CD4-positive, alpha-beta T cell treated with Interleukin-6 at 100 ng/mL for 8 hours (primary cell): ENCODE measurements at places on chromosomes 7 and 10.

DNA sequence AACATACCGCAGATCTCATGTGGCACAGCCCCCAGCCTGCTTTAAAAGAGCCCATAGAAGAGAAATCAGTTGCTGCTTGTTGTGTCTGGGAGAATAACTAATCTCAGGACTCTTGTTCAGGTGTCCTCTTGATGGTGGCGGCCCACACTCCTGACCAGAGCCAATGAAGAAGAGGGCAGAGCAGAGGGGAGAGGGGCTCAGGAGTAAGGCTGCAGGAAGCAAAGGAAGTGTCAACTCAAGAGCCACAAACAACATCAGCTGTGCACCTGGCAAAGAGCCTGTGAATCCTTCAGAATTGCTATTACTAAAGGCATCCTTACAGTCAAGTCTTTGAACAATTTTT, 59.8 kb upstream of the PTN start:
- no peak for DNase-seq

GRCh38 chr10:131621784-131622624, 278.8 kb upstream of the PPP2R2D start:
- no peak for DNase-seq

DNA sequence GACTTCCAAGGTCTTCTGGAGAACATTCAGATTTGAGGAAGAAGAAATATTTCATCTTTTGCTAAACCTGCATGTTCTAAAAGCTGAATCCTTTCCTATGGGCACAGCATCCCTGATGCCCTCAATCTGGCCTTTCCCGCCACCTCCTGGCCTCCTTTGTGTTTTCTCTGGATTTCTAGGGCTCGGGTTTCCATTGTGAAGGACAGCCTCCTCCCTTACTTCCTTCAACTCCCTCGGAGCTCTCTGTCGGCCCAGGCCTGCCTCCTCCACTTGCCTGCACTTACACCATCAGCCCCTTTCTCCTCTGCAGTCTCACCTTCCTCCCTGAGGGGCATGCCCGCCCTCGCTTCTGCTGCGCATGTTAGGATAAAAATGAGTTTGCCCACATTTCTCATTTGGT, 75.4 kb downstream of the WIPF3 start:
- no peak for DNase-seq

- no peak for DNase-seq
These were observed 42.0 kb downstream of the VWA2 start for GRCh38 chr10:114281006-114281405.

DNA sequence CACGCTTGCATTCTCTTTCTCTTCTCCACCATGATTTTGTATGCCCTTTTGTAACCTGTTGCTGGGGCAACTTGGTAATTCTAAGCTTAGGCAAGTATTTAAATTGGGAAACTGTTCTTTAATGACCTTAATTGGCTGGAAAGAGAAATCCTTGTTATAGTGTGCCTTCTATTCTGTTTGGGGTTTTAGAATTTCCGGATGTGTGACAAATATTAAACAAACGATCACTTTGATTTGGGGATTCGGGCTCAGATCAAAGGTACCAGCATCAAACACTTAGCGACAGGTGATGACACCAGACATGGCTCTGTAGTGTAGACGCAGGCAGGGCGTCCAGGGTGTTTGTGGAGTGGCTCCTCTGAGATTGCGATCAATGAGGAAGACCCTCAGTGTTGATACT, 55.0 kb downstream of the RAB11FIP2 start:
- DNase-seq, result no peak

DNA sequence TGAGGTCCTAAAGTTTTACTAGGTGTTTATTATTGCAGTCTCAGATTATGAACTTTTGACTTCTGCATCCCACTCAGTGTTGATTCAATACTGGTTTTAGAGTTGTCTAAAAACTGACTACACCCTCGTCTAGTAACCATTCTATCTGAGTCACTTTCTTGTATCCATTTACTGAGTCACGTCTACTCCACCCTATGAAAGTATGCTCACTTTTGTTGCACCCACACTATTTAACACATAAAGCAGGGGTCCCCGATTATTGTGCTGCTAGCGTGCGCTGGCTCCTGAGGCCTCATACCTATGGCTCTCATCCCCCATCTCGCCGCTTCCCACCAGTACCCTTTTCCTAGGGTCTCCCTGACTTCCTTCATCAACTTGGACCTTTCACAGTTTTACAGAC, 2.0 kb downstream of the SAMD9 start:
- DNase-seq, result no peak

DNA sequence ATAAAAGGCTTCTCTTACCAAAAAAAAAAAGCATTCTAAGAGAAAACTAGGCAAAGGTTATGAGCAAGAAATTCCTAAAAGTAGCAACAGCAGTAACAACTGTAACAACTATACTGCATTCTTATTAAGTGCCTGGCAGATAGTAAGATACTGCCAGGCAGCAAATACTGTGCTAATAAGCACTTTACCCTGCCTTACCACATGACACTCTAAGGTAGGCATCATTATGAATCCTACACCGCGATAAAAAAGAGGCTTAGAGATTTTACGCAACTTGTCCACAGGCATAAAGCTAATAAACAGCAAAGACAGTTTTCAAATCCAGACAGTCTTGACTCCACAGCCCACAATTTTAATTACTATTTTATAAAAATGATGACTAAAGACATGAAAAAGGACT, 83.2 kb downstream of the USP6NL start:
- DNase-seq, result no peak

DNA sequence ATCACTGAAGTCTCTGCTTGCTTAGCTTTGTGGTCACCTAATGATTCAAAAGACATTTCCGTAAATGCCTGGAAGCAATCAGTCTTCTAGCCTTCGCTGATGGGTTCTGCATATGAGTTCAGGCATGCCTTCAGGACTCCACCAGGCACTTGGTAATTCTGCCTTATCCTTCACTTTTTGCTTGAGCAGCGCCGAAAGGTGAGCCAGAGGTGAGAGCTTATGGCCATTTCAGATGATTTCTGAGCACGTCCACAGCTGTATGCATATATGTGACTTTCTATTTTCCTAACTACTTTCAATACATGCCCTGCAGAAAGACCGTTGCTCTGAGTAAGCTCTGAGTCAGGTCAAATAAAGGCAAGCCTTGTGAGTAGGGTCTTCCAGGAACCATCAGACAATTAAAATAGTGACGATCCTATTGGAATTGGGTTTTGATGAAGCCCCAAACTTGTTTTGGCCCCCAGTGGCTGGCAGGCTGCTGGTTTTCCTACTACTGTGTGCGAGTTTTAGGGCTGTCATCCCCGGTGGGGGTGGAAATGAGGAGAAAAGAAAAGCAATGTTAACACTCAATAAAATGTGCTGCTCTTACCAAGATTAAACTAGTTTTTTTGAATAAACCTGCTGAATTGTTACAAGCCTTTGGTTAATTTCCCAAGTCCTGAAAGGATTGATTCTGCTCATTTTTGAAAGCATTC, 154.4 kb upstream of the AKR1E2 start:
- no peak for DNase-seq

GRCh38 chr7:28626624-28627262, 214.4 kb downstream of the CREB5 start:
- no peak for DNase-seq

DNA sequence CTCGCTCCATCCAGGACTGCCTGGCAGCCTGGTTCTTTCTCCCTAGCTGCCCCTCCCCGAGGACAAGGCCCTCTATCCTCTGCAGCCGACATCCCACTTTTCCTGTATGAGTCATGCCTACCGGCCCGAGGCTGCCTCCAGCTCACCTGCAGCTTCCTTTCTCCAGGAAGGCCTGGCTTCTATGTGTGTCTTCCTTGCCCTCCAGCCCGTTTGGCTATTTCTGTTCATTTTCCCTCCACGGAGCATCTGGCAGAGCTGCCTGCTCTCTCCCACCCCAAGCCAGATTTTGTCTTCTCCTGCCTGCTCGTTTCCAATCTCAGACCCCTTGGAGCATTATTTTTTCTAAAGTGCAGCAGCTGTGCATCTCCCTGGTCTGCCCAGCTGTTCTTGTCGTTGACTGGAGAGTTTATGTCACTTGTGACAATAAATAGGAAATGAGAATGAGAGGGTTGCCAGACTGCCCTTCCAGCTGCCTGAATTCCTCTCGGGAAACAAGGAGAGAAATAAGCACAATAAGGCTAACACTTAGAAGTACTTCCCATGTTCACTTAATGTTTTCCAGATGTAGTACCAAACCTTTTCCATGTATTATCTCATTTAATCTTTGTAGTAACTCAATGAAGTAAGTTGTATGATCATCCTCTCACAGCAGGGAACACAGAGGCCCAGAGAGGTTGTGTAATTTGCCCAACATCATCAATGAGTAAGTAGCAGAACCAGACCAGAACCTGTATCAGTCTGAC, 19.7 kb downstream of the UBTD1 start:
- no peak for DNase-seq

- no peak for DNase-seq
These were observed 83.3 kb downstream of the VWDE start for GRCh38 chr7:12320241-12320986.

DNA sequence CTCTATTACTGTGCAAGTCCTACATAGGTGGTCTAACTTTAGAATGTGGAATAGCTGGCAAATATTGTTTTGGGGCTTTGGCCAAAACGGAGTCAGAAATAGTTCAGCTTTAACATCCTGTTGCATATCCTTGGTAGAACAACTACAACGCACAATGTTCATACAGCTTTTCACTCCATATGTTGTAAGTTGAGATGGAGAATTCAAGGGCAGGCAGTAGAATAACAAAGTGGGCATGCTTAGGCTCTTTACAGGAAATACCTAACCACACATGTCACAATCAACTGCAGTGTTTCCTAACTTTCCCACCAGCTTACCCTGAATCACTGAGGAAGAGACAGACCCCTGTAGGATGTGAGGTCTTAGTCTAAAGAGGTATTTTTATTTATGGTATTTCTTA, 122.3 kb downstream of the PPP1R3A start:
- no peak for DNase-seq

DNA sequence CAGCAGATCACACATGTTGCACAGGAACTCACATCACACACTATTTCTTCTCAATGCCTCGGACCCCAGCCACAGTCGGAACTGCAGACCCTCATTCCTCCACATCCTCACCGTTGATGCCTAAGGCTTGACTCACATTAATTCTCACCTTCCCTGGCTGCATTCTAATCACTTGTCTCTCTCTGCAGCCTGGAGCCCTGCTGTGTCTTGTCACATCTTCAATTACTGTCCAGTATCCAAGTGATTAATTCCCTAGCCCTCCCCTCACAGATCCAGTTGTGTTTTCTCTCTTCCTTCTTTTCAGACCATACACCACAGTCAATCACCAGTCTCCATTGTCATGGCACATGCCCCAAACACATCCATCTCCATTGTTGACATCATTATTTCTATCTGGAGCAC, 592.4 kb upstream of the IGFBP3 start:
- no peak for DNase-seq

DNA sequence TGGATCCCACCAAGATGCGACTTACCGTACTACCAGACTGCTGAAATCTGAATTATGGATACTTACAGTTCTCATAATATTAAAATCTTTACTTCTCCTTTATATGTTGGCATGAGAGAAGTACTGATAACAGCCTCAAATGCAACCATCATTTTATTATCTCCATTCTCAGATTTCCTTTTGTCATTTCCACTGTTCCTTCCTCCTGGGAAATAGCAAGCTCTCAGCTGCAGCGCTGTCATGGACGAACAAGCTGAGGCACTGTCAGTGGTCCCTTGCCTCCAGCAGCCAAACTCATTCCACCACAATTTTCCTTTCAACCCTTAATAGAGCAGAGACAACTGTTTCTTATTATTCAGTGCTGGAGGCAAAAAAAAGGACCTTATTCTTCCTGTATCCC, 478.4 kb downstream of the ARL4A start:
- no peak for DNase-seq

- DNase-seq, result no peak
These were observed 158.4 kb upstream of the ADARB2 start for GRCh38 chr10:1895691-1896090.

- no peak for DNase-seq
These were observed 49.5 kb downstream of the PALS2 start for GRCh38 chr7:24622646-24623182.

- DNase-seq, result no peak
These were observed 17.6 kb downstream of the ENTPD7 start for GRCh38 chr10:99676895-99677294.

DNA sequence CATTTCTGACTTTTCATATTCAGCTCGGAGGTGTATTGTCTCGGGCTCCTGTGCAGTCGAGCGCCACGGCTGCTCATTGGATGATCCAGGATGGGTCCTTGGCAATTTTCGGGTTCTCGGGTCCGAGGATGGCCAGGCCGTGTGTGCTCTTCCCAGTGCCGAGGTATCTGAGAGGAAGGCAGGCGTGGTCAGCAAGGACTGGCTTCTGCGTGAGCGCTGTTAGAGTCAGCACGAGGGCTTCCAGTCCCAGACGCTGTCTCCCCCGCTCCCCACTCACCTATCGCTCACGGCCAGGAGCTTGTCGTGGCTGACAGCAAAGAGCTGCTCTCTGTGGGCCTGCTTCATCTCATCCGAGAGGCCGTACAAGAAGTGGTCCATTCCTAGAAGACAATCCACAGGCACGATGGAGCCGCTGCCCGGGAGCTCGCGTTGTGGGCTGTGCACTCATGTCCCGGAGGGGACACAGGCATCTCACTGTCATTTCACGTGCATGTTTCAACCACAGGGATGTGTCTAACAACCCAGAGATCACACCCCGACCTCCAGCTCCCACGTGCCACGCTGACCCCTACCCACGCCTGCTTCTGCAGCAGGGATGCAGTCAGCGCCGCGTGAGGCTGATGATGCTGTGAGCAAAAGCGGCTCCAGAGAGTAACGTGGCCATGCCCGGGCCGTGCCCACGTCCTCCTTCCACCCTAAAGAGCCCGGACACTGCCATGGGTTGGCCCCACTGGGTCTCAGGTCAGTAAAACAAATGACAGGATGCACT, 34.4 kb downstream of the PITRM1 start:
- DNase-seq, result no peak

DNA sequence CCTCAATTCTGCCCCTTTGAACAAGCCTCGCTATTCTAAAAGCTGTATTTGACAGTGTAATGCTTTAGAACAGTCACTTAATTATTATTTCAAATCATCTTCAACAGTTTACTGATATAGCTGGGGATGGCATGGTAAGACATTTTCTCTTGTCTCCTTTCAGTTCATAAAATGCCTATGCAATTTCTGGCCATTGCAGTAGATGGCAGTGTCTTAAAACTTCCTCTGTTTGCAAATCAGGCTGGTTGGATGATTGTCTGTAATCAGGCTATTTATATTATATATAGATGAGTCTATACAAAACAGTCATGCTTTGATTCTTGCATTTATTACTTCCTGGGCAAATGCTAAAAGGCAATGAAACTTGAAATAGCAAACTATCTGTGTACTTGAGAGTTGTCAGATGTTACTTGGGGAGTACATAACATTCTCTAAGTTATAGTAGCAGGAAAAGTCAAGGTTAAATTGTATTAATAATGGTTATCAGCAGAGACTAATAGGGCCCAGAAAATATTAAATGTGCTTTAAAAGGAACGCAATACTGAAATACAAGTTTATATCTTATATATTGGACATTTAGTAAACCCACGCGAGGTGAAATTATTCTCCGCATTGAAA, 55.5 kb upstream of the LHFPL3 start:
- DNase-seq, result no peak

GRCh38 chr7:18384491-18385143, 110.9 kb upstream of the HDAC9 start:
- no peak for DNase-seq
